ENCODE measurements at places on chromosomes 7 and 10.

DNA sequence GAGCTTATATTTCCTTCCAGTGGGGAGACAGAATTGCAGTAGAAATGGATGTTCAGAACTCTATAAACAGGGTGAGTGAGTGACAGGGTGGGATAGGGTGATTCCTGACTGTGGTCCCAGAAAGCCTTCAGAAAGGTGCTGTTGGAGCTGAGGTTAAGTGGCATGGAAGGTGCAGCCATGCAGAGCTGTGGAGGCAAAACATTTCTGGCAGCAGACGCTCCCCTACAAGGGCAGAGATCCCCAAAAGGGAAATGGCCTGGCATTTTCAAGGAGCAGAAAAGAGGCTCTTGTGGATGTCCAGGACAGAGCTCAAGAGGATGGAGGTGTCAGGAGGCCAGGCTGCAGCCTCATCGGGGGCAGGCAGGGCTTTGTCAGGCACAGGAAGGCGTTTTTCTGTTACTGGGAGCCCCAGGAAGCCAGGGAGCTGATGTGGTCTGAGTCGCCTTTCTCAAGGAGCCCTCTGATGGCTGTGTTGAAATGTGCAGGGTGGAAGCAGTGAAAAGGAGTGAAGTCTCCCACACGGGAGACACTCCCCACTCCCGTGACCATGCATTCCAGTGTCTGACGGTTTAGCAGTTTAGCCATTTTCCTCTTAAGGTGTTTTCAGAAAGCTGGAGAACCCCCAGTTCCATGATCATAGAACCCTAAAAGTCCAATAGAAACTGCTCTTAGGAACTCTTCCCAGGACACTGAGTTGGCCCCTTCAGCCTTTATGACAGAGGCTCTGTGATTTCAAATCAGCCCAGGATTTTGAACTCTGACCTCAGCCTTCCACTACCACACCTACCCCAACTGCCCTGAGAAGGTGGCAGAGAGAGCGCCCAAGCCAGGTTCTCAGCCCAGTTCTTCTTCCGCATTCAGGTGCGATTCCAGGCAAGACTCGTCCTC is 96.2 kb downstream of the C10orf105 start:
- DNase-seq: no peak

GRCh38 chr10:48759113-48759901 is 74.6 kb downstream of the WDFY4 start:
- DNase-seq: no peak

DNA sequence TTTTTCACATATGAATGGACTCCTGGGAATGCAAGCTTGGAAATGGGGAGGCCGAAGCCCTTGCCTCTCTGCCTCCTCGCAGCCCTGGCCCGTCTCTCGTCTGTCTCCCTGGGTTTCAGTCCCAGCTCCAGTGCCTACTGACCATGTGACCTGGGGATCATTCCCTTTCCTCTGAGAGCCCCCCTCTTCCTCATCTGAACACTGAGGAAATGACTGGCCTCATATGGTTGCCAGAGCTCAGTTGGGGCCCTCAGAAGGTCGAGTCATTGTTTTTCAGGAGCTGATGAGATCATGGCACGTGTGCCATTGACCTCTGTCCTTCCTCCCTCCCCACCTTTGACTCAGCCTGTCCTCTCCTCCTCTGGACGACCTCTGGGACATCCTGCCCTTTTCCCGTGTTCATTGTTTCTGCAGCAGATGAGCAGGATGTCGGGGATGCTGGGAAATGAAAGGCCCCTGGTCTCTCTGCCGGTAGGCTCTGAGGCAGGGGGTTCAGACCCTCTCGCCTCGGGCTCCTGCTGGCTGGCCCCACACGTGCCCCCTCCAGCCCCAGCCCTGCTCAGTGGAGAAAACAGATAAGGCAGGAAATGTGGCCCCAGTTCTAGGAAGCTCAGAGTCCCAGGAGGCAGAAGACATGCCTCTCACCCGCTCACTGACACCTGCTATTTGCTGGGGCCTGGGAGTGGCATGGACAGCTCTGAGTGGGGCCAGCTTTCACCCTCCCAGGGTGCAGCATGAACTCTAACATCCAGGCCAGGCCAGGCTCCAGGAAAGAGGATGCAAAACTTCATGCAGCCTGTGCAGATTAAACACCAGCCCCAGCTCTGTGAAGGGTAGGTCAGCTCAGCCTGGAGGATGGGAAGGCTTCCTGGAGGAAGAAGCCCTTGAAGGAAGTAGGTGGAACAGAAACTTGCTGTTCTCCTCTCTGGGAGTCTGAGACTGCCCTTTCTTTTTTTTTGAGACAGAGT is 8.3 kb upstream of the PPP1R35 start:
- no peak for DNase-seq

DNA sequence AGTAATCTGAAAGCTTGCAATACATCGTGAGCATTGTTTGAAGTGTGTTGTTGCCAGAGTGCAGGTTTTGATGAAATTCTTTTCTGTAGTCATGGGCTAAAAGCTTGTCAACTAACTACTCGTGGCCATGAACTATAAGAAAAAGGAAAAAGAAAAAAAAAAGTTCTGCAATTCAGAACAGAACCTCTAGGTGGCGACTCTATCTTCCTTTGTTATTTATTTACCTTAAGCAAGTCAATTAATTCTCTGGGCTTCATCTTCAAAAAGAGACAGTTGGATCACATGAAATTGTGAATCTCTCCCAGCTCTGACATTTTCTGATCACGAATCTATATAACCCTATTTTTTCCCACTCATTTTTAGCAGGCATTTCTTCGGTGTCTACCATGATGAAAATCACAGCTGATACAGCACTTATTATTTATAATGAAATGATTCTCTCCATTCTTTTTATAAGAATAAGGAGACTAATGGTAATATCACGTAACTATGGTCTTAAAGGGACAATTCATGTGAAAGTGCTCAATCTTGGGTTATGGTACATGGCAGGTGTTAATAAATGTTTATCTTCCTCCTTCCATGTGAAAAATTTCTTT is 18.8 kb downstream of the TMEM196 start:
- DNase-seq: no peak

- no peak for DNase-seq
Measured at GRCh38 chr10:112390125-112390703, 16.3 kb downstream of the ACSL5 start.
